Forelimb muscle (tissue), 1 donor: ENCODE measurements at places on chromosomes 12 and 14. TPM values are rescaled to one million over a fixed set of nuclear protein-coding genes. Genes with fewer than 3 reads are reported as not detected.

DNA sequence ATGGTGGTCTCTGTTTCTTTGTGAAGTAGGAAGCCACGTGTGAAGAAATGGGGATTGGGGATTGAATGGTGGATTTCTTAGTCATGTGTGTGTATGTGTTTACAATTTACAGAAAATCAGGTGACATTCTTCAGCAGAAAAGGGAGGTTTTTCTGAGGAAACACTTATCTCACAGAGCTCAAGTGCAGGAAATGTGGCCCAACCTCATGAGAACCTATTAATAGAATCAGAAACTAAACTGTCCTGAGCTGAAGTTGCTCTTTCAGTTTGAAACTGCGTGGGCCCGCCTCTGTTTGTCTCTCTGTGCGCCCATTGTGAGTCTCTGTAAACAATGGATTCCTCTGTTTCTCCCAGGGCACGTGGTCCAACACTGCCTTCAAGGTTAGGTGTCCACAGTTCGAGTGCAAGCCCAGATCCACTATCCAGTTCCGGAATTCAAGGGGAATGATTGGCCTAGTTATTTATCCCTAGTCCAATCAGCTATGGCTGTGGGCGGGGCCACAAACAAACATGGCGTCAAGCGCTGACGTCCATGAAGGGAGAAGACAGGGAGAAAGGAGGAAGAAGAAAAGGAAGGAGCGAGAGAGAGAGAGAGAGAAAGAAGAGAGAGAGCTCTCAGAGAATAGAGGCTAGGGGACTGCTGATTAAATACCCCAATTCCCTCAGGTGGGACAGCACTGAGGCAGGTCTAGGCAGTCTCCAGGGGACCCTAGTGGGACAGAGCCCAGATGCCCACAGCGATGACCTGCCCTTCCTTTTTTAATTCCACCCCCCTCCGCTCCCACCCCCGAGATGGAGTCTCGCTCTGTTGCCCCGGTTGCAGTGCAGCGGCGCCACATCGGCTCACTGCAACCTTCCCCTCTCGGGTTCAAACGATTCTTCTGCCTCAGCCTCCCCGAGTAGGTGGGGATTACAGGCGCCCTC lies 31.4 kb upstream of the C12orf76 start:
- DNase-seq = no peak

GRCh38 chr12:69348162-69348938 lies at the start of gene LYZ:
TSS of gene LYZ (plus strand) at chr12:69348381. CDS start at chr12:69348409, 28 bp downstream.
- no peak for DNase-seq

DNA sequence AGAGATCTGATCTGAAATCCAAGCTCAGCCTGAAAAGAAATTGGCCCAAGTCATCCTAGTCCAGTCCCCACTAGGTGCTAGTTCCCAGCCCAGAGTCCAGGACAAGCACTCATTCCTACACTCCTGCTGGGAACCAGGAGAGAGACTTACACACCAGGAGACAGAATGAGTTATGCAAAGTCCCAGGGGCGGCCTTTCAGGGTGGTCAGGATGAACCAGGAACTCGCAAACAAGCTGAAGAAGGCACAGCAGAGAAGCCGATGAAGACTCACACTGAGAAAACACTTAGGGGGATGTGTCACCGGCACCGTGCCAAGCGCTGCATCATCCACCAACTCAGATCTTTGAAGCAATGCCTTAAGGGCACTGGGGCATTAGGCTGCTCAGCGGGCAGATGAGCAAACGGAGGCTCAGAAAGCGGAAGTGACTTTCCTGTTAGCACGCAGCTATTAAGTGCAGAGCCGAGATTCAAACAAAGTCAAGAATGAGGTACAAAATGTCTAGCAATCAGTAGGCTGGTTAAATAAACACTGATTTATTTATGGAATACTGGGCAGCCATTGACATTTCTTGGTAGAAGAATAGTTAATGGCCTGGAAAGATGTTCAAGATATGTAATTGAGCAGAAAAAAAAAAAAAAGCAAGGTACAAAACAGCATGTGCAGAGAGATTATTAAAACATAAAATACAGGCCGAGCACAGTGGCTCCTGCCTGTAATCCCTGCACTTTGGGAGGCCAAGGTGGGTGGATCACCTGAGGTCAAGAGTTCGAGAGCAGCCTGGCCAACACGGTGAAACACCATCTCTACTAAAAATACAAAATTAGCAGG lies 78.7 kb downstream of the LRRC74A start:
- DNase-seq = no peak

DNA sequence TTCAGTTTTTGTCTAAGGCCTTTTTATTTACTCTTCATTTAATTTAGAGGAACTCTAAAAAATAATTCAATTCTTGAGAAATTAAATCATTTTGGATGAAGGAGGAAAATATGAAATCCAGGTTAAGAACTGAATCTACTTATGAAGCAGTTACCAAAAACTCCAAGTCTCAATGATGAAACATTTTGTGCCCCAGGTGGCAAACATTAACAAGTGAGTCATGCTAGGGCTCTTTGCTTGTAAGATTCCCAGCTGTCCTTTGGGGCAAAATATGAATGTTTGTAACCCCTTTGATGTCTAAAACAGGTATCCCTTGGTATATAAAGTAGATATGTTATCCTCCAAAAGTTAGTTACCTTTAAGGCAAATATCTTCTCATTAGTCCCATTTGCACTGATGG lies 202.4 kb downstream of the NEDD1 start:
- no peak for DNase-seq

- DNase-seq = no peak
Measured at GRCh38 chr12:93500201-93500600, 32.9 kb downstream of the MRPL42 start.

GRCh38 chr12:105840384-105840783 lies 298.4 kb downstream of the NUAK1 start:
- no peak for DNase-seq

DNA sequence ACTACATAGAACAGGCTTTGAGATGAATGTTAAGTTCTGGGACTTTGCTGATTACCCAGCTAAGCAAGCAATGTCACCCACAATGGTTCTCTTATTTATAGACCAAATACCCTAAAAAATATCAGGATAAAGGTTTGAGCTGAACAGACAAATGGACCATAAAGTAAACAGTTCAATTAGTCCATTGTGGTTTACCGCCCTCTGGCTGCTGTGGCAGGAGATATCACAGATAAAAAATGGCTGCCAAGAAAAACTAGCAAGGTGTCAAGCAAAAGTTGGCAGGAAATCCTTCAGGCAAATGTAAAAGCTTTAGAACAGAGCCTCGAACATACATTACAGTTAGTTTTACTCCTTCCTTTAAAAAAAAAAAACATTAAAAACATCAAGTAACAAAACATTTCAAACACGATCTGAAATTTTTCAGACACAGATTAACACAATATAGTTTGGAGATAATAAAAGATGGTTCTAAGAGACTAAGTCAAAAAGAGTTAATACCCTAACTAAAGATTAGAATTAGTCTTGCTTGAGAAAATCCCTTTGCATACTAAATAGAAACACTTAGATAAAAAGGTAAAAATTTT lies 41.3 kb downstream of the MED13L start:
- no peak for DNase-seq

- DNase-seq = no peak
Measured at GRCh38 chr12:12975322-12976077, 23.5 kb upstream of the GPRC5D start.

- peak; percentile 24 for DNase-seq
Measured at GRCh38 chr12:29710104-29710503, 73.6 kb downstream of the TMTC1 start.

- no peak for DNase-seq
Measured at GRCh38 chr14:100107236-100107635, 42.0 kb downstream of the EVL start.

GRCh38 chr14:101004954-101005353 lies 101.4 kb upstream of the RTL1 start:
- DNase-seq = peak; percentile 44

DNA sequence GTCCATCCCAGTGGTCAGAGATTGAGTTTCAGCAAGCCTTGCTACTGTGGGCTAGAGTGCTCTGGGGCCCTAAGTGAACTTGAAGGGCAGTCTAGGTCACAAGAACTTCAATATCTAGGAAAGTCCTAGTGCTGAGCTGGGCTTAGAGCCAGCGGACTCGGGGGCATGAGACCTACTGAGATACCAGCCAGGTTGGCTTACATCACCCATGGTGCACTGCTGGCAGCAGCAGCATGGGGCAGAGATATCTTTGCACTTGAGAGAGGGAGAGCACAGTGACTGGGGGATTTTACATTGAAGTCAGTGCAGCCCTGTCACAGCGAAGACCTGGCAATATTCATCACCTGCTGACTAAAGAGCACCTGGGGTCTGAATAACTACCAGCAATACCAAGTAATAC lies 158.3 kb upstream of the PRKD1 start:
- DNase-seq = no peak

DNA sequence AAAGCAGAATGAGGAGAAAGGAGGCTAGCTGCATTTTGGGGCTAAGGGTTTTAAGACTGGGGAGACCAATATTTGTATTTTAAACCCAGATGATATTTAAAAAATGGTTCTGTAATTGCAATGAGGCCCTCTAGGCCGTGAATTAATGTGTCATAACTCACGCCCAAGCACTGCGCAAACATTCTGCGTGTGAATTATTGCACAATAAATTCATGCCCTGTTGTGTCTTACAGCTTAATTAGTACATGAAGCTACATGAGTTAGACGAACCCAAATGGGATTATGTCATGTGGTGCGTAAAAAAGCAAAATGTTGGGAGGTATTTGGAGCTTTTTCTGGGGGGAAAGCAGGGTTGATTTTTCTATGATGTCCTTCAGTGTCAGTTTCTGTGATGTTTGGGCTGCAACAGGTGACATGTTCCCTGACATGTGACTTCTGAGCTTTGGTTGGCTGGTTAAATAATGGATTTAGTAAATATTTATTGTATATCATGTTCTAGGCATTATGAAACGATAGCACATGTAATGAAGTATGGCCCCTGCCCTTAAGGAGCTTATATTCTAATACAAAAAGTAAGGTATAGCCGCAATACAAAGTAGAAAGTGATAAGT lies 30.4 kb upstream of the CISTR start:
- no peak for DNase-seq

CLEC2A gene
- polyA plus RNA-seq = not detected

TAS2R20 gene
- 1.4 TPM for polyA plus RNA-seq

CCDC184 gene
- 3.0 TPM for polyA plus RNA-seq

OAS3 gene
- 5.1 TPM for polyA plus RNA-seq

KRT4 gene
- polyA plus RNA-seq = not detected

PLD4 gene
- polyA plus RNA-seq = 5.7 TPM

NTF3 gene
- 2.8 TPM for polyA plus RNA-seq

AKAP3 gene
- polyA plus RNA-seq = 0.13 TPM

MUCL1 gene
- polyA plus RNA-seq = not detected

NXPH4 gene
- polyA plus RNA-seq = 2.8 TPM
